ENCODE measurements at places on chromosomes 3 and 15. TPM values are rescaled to one million over a fixed set of nuclear protein-coding genes. Genes with fewer than 3 reads are reported as not detected.
A peak's percentile ranks its signal among the peaks of the same experiment; 100 is the strongest.

- DNase-seq: peak; percentile 89
Observed at GRCh38 chr3:57007521-57008460, 52.7 kb upstream of the SPATA12 start.

- DNase-seq: peak; percentile 41
Observed at GRCh38 chr3:9727041-9727595, 4.4 kb upstream of the BRPF1 start.

- no peak for DNase-seq
Observed at GRCh38 chr3:44105571-44105970, 136.1 kb upstream of the TOPAZ1 start.

- peak; percentile 67 for DNase-seq
Observed at GRCh38 chr3:59424268-59425010, 374.6 kb upstream of the CFAP20DC start.

The DISP2 gene
- 1.8 TPM for total RNA-seq

DNA sequence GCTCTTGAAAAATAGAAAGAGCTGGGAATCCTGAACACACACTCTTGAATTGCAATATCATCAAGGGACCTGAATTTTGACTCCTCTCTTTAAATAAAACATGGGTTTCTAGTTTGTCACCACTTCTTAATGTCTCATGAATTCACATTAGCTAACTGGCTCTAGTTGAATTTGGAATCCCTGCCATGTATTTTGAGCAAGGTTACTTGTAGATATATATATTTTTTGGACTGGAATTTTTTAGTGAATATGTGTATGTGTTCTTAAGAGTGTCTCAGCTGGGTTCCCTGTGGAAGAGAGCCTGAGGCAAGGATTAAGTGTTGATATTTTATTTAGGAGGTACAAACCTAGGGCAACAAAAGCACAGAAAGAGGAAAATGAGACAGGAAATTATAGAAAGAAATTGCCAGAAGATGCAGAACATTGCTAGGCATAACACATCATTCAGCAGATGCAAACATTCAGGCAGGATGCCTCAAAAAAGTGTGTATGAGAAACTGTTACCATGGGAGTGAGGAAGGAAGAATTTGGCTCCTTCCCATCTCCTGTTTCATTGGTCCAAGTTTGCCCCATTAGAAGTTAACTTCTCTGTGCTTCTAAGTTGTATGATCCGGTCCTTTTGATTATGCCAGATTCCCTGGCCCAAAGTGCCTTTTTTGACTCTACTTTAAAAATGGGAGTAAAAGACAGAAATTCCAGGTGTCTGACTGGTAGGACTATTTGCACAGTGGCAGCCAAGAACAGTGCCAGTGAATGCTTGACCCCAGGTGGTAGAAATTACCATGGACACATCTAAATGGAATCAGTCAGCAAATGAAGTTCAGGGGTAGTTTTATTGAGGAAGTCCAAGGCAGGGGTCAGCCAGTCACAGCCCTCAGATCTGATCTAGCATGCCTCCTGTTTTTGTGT is 253.7 kb upstream of the TGFBR2 start:
- no peak for DNase-seq

GRCh38 chr3:98829246-98829832 is 66.2 kb downstream of the ST3GAL6 start:
- DNase-seq: no peak

DNA sequence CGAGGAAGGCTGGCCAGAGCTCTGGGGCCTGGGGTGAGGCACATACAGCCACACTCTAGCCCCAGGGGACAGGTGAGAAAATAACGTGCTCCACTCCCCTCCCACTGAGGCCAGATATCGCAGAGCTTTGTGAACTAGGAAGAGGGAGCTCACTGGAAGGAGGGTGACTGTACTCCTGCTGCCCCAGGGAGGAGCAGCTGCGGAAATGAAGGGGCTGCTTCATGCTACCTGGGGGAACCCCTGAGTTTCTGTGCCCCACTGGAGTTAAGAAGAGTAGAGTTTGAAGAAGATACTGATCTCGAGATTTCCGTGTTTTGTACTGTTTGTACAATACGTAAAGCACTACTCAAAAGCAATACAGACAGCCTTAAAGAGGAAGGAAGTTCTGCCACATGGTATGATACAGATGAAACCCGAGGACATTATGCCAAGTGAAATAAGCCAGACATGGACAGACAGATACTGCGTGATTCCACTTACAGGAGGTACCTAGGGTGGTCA is 44.6 kb downstream of the CMTM6 start:
- DNase-seq: no peak

DNA sequence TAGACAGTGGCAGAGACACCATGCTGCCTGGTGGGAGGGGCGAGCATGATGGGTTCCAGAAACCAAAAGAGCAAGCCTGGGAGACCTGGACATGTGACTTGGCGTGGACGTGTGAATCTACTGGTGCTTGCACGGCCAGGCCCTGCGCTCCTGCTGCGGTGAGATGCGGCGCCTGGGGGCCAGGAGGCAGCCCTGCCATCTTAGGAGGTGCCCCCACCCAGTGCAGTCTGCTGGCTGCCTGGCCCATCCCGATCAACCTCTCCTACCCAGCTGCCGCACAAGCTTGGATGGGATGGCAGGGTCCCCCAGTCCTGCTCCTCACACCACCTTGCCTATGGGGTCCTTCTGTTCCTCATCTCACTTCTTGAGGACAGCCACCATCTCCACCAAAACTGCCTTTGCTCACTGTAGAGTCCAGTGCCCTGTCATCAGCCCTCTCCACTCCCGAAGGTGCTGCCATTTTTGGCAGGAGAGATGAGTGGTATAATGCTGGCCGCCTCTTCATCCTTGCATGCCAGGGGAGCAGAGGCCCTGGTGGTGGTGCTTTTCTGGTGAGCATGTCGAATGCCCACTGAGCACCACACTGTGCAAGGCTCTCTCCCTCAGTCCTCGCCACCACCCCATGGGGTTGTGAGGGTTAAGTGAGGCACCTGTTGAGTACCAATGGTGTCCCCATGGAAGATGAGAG is 3.1 kb upstream of the ABTB1 start:
- no peak for DNase-seq

The HTR3E gene
- not detected for total RNA-seq

- no peak for DNase-seq
Observed at GRCh38 chr3:108315767-108316301, 19.5 kb downstream of the HHLA2 start.

The NANOGP8 gene
- not detected for total RNA-seq

GRCh38 chr15:50145451-50145872 is 26.4 kb upstream of the ATP8B4 start:
- peak; percentile 76 for DNase-seq

The COL8A1 gene
- total RNA-seq: 5.3 TPM

The CMTM6 gene
- total RNA-seq: 90.6 TPM

DNA sequence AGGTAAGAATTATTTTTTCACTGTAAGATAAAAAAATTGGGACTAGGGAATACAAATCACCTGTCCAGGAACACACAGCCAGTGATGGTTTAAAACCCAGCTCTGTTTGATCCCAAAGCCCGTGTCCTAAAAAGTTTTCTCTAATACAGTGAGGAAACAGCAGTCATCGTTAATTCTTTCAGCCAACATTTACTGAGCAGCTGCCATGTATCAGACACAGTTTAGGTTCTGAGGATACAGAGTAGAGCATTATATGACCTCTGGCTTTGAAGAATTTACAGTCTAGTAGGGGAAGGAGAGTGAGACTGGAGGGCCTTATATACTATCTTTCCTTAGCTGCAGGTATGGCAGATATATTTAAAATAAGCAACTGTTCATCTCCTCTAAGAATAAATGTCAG is 82.7 kb downstream of the KCNMB2 start:
- no peak for DNase-seq

DNA sequence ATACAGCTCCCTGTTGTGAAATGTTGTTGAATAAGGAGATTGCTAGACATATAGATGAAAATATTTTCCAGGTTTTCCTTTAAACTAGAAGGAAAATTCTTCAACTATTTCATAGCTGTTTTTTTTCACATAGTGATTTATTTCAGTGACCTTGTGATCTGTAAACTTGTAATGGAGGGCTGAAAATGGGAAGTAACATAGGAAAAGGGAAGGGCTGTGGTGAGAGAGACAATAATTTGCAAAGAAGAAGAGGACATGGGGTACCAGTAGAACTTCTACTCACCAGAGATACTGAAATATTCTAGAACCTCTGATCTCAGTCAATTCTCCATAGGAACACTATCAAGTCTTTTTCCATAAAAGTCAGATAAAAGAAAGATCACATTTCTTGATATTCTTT is 60.4 kb downstream of the PLS1 start:
- no peak for DNase-seq

DNA sequence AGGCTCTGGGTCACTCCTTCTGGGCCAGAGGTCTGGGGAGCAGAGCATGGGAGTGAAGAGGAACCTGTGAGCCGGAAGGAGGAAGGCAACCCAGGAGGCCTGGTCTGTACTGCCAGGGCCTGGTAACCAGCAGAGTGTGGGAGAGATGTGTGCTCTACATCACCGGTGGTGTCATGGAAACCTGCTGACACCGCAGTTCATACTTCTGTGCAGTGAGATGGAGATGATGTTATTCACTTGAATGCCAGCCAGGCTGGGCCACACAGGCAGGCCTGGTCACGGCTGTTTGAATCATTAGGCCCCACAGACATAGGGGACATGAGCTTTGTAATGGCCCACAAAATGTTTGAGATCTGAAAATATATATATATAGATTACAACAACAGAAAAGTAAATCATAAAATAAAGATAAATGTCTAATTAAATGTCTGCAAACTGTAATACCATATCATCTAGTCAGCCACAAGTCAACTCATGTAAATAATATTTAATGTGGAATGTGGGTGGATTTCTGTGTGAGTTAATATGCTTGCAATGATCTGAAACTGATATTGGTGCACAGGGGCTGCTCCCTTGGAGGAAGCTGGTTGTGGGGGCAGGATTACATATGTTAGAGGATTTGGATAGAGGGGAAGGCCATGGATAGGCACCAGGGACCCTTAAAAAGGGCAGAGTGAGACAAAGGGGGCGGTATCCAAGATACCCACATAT is 108.5 kb upstream of the PFN2 start:
- peak; percentile 64 for DNase-seq

The SEMA3F gene
- total RNA-seq: 45.7 TPM

- DNase-seq: peak; percentile 76
Observed at GRCh38 chr3:71226565-71227269, 356.8 kb downstream of the FOXP1 start.

DNA sequence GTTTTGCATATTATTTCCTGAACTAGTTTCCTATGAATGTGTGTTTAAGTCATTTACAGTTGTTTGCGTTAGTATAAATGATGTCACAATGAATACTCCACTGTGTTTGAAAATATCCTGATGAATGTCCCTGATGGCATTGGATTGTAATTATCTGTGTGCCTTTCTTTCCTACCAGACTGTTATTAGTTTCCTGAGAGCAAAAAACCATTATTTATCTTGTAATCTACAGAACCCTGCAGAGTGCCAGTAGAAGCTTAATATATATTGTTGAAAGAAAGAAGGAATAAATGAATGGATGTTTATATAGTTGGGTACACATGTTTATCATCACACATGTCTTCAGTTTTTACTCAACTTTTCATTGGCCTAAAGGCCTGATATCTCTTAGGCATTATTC is 312.6 kb downstream of the AGBL1 start:
- no peak for DNase-seq

DNA sequence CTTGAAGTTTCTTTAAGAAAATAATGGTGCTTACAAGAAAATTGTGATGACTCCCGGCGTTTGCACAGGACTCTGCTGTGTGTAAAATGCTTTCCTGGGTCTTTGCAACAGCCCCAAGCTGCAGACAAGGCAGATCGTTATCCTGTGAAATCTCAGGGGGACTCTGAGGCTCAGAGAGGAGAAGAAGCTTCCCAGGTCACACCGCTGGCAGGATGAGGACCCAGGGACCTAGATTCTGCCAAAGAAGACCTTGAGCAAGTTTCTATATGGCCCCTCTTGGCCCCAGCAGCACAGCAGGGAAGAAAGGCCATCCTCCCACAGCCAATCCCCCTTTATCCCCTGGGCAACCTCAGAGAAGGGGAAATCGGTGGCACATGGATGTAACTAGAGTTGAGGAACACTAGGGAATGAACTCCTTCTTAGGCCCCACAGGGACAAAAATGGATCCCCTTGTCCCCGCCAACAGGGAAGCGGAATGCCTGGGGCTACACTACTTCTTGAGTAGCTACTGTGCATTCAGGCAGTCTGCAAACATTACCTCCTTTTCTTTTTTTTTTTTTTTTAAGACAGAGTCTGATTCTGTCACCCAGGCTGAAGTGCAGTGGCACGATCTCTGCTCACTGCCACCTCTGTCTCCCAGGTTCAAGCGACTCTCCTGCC is 72.8 kb downstream of the CPN2 start:
- no peak for DNase-seq

DNA sequence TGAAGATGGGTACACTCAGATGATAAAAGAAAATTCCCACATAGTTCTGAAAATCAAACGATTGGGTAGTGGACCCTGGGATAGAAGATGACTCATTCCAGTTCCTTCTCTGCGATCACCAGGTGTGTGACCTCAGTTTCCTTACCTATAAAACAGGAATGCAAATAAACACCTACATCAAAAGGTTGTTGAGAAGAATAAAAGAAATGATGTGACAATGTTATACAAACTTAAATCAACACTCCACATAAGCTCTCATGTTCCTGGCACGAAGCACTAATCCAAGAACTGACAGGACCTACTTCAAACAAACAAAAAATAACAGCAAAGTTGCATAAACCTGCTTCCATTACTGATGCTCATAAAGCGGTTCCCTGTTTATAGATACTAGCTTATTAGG is 69.2 kb downstream of the RORA start:
- no peak for DNase-seq

DNA sequence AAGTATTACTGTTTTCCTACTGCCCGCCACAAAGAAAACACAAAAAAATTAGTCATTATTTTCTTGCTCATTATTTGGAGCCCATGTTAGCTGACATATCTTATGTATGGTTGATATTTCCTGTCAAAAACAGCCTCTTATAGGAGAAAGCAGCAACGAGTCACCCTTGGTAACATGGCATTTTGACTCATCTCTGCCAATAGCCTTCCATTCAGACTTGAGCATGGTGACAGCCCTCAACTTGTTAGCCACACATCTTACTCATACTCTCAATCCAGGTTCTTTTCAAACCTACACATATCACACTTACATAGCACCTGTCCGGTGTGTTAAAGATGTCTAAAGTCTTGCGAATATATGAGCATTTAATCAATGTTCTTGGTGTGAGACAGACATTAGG is 109.4 kb upstream of the SAMMSON start:
- peak; percentile 75 for DNase-seq

- no peak for DNase-seq
Observed at GRCh38 chr3:151483961-151484520, 23.2 kb upstream of the IGSF10 start.

DNA sequence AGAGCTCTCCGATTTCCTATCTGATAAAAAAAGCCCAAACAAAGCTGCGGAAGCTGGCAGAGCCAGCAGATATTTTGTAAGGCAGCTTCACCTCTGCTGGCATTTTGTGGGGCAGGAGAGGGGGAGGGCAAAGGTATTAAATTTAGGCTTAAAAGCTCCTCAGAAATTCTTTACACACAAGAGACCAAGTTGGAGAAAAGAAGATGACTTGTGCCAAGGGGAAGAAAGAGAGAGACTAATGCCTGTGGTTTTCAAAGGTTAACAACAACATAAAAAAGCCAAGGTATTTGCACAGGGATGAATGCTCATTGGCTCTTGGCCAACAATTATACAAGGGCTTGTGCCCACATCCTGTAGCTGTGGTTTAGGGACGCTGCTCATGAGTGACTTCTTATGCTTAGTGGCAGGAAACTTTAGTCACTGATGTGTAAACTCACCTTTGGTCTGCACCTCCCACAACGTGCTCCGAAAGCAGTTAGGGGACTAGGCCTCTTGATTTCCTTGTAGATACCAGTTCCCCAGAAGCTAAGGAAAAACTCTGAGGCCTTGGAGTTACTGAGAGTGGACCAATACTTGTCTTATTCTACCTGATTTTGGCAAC is 152.9 kb downstream of the TPRG1 start:
- peak; percentile 100 for DNase-seq

- no peak for DNase-seq
Observed at GRCh38 chr3:72550582-72551262, 297.5 kb downstream of the SHQ1 start.

All from HT1080 (cell line).